Stimulated activated CD4-positive, alpha-beta T cell treated with anti-CD3 and anti-CD28 coated beads, Interleukin-2, amount 100 ng/mL, for 4 hours (primary cell): ENCODE measurements at places on chromosomes 1 and 21.

DNA sequence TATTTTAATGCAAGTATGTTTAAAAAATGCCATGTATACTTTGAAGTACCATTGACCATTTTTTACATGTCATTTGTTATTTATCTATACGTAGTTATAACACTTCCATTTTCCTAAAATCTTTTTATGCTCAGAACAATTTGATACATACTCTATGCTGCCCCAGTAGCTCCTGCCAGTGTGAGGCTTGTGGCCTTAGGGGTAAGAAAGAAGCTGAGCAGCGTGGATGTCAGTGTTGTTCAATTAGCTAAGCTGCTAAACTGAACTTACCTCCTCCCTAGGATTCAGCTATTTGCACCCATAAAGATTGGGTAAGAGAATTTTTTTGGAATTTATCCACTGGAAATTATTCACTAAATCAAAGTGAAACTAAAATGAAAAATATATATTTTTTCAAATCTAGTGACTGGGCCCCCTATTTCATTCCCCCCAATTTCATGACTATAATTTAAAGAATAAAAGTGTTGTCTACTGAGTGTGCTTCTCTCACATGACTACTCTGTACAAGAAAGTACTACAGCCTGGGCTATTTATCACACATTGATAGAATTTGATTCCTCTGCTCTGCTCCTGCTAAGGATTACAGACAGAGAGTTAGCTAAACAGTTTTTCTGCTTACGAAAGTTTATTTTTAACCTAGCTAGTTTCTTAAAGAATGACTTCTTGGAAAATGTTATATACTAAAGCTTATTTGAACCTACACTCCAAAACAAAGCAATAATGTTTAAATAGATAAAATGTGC lies 1030.3 kb upstream of the ADGRL4 start:
- no peak for DNase-seq

DNA sequence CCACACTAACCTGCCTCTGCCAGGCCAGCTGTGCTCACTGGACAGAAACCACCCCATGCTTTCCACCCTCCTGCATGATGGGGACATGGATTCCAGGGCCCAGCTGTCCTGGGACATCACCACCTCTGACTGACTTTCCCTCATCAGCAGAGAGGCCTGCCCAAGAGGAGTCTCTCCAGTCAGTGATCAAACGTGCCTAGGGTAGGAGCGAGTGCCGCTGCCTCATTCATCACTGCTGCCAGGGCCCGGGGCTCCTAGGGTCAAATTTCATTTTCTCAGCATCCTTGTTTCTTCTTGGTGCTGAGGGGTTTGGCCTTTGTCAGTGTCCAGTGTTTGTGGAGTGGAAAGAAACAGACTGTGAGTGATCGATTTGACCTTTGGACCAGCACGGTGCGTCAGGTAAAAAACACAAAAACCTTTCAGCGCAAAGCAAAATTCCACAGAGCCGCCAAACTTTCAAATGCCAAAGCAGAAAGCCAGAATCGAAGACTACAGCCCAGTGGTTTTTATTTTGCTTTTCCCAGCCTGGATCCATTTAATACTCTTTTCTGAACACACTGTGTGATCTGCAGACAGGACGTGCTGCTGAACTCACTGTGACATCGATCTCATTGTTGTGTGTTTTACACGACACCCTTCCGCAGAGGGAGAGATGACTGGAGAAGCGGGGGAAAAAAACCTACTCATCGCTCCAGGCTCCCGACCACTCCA lies 43.2 kb downstream of the CAPN8 start:
- DNase-seq, result no peak

DNA sequence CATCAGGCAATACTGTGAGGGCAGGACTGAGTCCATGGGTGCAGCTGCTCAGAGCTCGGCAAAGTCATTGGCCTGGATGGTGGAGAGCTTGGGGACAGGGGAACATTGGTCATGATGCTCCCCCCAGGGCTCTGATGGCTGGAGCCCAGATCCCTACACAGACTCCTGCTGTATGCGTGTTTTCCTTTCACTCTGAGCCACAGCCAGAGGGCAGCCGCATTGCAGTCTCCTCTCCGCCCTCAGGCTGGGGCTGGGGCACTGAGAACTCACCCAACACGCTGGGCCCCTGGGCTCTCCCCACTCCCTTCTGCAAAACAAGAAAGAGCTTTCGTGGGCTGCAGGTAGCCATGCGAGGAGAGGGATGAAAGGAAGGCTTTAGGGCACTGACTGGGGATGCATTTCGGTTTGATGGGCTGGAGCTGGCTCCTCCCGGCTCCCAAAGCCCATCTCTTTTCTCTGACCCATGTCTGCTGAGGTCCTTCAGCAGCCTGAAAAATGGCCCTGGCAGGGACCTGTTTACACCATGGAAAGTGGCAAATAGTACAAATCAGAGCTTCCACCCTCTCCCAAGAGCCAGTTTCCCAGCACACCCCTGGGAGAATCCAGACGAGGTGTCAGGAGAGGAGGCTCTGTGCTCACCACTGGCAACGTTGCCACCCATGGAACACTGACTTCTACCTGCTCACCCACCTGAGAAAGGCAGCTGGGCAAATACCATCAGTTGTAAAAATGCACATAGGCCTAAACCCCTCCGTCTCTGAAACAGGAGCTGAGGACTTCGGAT lies 43.8 kb downstream of the CAPN2 start:
- DNase-seq, result no peak

GRCh38 chr1:91608876-91609275 lies 108.2 kb downstream of the CDC7 start:
- DNase-seq, result no peak

DNA sequence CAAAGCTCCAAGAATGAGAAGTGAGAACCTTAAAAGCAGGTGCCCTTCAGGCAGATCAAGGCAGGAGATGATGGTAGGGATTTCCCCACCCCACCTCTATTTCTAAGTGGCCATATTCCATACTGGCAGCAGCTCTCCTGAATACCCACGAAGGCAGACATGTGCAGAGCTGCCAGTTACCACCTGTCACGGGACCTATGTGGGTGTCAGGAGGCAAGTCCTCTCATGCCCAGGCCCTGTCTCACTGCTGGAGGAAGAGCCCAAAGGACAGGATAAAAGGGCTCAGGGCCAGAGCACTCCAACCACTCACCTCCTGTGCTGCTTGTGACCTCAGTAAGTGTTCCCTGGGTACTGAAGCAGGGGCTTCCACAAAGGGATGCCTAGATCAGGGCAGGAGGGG lies 721 bp upstream of the LCE1B start:
- no peak for DNase-seq

DNA sequence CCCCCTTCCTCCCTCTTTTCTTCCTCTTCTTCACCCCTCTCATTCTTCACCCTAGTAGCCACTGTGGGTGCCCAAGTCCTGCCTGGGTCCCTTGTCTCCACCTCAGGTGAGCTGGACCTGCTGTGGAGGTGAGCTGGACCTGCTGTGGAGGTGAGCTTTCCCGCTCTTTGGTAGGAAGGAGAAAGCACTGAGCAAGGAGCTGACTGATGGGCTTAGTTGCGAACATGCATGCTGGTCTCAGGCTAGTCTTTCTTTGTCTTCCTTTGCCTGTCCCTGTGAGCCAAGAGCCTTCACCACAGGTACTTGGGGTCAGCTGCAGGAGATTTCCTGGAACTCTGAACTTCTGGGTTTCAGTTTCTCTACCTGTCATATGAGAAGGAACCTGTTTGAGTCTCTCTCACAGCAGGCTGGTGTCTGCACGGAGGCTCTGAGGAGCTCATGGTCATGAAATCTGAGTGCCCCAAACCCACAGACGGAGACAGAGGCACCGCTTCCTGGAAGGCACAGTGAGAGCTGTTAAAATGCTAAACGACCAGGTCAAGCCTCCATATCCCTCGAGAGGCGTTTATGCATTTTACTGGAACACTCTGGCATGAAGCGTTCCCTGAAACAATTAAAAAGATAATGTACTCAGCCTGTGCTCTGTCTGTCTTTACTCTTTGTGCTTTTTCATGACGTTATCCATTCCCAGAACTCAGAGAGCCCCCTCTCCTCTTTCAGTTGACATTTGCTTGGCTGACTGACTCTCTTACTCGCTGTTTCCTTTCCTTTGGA lies 69.5 kb downstream of the RHOU start:
- peak; percentile 13 for DNase-seq
